ENCODE measurements at places on chromosomes 16 and 17. TPM values are rescaled to one million over a fixed set of nuclear protein-coding genes. Genes with fewer than 3 reads are reported as not detected.

The KRT32 gene
- not detected for total RNA-seq

The ANKFN1 gene
- total RNA-seq = not detected

The MT1F gene
- 13.0 TPM for total RNA-seq

The EPOP gene
- 13.5 TPM for total RNA-seq

The SPAG9 gene
- 85.8 TPM for total RNA-seq

The IL17C gene
- total RNA-seq = not detected

The LRRC37A3 gene
- 1.8 TPM for total RNA-seq

The C16orf96 gene
- total RNA-seq = not detected

The MYCBPAP gene
- total RNA-seq = 0.53 TPM

The MYH2 gene
- not detected for total RNA-seq

The OR3A1 gene
- not detected for total RNA-seq

The CA7 gene
- total RNA-seq = not detected

The ST6GALNAC2 gene
- 0.51 TPM for total RNA-seq

The HCRT gene
- 0.25 TPM for total RNA-seq
